ENCODE measurements at places on chromosomes 11 and 22. TPM values are rescaled to one million over a fixed set of nuclear protein-coding genes. Genes with fewer than 3 reads are reported as not detected.

VSIG2 gene
- total RNA-seq, result not detected

CKAP5 gene
- total RNA-seq, result 58.5 TPM

OSM gene
- total RNA-seq, result 0.52 TPM

GLYATL1 gene
- total RNA-seq, result not detected

IGSF9B gene
- total RNA-seq, result 4.7 TPM

GUCY1A2 gene
- 15.7 TPM for total RNA-seq

RIC3 gene
- 0.52 TPM for total RNA-seq

SLC22A25 gene
- not detected for total RNA-seq

ENTHD1 gene
- not detected for total RNA-seq

NDUFV1 gene
- total RNA-seq, result 178 TPM

LIF gene
- 0.52 TPM for total RNA-seq

ANKK1 gene
- total RNA-seq, result not detected

LRRC51 gene
- 2.6 TPM for total RNA-seq

RASSF10 gene
- 0.52 TPM for total RNA-seq

ABCC8 gene
- 3.7 TPM for total RNA-seq

NRGN gene
- total RNA-seq, result not detected

C11orf97 gene
- not detected for total RNA-seq

MSANTD2 gene
- 9.4 TPM for total RNA-seq

C1QTNF5 gene
- 17.2 TPM for total RNA-seq

CTSD gene
- 44.9 TPM for total RNA-seq
